ENCODE measurements at places on chromosomes 11 and 22.
A peak's percentile ranks its signal among the peaks of the same experiment; 100 is the strongest.

DNA sequence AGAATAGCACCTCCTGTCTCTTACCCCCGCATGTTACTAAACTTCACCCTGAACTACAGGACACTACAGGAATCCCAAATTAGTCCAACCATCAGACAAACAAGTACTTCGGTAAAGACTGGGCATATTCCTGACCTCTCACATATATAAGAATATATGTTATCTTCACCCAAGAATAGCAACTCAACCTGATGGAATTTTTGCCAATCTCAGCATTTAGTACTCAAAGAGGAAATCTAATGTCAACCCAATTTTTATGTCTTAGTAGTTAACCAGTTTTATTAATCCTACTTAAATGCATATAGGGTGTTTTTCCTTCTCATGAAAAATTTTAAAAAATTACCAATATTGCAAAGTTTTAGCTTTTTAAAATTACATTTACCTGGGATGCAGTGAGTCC lies 26.2 kb downstream of the PGR start:
- DNase-seq, result no peak

GRCh38 chr11:72965672-72966071 lies 151.5 kb downstream of the ATG16L2 start:
- no peak for DNase-seq

DNA sequence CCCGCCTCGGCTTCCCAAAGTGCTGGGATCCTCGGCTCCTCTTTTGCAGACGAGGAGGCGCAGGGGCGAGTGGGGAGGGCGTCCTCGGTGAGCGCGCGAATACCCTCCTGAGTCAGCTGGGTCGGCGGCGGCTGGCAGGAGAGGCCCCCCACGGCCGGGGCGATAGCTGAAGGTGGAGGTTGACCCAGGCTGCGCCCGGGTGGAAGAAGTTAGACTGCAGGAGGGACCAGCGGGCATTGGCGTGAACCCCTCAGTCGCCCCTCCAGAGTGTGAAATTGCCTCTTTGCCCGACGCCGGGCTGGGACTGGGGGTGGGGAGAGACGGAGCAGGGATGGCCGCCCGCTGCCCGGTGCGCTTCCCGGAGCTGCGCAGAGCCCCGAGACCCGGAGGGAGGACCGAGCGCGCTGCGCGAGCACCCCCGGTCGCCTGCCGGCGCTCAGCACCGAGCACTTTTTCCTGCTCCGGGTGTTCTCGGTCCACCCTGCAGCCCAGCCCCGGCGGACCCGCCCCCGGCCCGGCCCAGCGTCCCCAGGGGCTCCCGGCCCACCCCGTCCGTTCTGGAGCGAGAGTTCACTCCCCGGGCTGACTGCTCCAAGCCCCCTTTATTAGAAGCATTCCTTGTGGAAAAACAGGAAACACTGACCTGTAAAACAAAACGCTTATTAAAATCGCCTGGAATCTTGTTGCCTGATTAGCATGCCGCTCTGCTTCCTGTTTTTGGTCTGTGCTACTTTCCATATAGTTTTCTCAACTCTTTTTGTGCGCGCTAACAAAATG lies 13.7 kb upstream of the CPT1A start:
- peak; percentile 51 for DNase-seq

- no peak for DNase-seq
These were observed 64.9 kb downstream of the BCR start for GRCh38 chr22:23245045-23245798.

DNA sequence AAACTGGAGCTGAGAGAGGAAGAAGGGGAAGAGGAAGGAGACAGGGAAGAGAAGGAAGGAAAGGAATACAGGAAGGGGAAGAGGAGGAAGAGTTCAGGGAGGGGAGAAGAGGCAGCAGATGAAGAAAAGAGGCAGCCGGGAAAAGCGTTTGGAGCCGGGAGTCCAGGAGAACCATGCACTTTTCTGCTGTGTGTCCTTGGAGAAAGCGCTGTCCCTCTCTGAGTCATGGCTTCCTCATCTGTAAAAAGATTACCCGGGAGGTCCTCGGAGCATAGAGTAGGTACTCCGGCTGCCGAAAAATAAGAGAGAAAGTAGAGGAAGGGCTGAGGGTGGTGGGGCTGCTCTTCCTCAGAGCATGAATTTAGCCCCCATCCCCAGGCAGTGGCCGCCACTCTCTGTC lies 226.9 kb downstream of the MN1 start:
- DNase-seq, result no peak

- DNase-seq, result no peak
These were observed 67.5 kb downstream of the MYEOV start for GRCh38 chr11:69361466-69361865.

- DNase-seq, result no peak
These were observed 116.6 kb upstream of the BID start for GRCh38 chr22:17890892-17891291.

DNA sequence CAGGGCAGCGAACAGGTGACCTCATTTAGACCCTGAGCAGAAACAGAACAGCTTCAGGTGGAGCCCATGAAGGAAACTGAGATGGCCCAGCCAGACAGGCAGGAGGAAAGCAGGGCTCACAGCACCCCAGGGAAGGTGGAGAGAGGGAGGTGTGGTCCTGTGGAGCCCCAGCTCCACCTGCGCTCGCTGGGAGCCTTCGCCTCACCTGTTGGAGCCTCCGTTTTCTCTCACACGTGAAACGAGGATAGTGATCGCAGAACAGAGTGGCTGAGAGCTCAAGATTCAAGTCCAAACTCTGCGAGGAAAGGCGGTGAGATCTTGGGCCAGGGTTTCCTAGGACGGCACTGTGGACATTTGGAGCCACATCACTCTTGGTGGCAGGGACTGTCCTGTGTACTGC lies 8.6 kb upstream of the CERK start:
- DNase-seq, result no peak

DNA sequence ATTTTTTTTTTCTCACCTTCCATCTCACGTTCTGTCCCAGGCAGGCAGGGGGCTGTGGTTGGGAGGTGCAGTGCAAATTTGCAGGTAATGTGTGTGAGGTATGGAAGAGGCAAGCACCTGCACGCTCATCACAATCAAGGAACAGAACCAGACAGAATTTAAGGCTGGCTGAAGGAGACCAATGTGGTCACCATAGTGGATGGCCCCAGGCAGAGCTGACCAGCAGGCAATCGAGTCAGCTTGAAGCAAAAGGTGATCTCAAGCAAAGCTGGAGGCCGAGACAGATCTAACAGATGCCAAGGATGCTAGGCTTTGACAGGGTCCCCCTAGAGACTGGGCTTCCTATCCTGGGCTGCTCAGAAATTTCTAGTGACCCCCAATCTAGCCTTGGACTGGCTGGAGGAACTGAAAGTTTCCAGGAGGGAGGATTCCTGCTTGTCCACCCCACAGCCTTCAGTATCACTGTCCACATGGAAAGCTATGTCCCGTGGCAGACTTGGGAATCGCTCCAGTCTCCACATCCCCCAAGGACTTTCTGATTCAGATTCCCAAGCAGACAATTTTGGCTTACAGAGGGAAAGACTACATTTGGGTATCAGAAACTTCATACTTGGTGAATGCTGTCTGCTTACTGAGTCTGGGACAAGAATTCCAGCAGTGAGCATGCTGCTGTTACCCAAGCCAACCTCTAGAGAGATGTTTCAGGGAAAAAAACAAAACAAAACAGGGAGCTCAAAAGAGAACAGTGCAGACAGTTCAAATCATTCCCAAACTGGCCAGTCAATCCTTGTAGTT lies 9.0 kb upstream of the MICAL3 start:
- DNase-seq, result no peak

GRCh38 chr22:19844377-19845053 lies 10.2 kb downstream of the GNB1L start:
- no peak for DNase-seq

DNA sequence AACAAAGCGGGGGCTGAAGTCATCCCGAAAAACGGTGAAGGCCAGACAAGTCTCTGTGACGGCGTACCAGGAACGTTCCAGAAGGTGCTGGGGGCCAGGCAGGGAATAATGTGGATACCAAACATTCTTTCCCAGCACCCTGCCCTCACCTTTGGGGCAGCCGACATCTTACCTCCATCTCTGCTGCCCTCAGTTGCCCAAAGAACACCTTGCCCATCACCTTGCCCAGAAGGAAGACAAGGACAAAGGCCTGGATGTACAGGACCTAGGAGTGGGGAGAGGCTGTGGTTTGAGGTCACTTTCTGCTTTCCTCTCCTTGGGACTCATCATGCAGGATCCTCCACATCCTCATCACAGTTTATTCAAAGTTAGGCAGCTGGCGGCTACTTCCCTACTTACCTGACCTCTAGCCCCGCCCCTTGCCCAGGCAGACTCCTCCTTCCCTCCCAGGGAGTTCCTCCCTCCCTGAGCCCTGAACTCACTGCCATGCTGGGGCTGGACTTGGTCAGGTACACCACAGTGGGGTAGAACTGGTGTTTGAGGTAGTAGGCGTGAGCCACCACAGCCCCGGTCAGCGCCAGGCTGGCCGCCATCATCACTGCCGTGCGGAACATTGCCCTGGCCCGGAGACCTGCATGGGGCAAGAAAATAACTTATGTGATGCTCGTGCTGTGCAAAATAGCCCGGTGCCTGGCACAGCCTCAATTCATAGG lies 1.2 kb downstream of the SYVN1 start:
- DNase-seq, result peak; percentile 74

GRCh38 chr11:67374571-67375281 lies 1.3 kb upstream of the CLCF1 start:
- no peak for DNase-seq

GRCh38 chr11:132334769-132335280 lies 964.4 kb downstream of the NTM start:
- no peak for DNase-seq

All from WTC11 (cell line).